ENCODE measurements at places on chromosomes 1 and 21. TPM values are rescaled to one million over a fixed set of nuclear protein-coding genes. Genes with fewer than 3 reads are reported as not detected.

- no peak for DNase-seq
Measured at GRCh38 chr1:246517391-246517790, 10.3 kb upstream of the SMYD3 start.

GRCh38 chr1:234253732-234254131 lies 119.5 kb upstream of the COA6 start:
- DNase-seq = no peak

DNA sequence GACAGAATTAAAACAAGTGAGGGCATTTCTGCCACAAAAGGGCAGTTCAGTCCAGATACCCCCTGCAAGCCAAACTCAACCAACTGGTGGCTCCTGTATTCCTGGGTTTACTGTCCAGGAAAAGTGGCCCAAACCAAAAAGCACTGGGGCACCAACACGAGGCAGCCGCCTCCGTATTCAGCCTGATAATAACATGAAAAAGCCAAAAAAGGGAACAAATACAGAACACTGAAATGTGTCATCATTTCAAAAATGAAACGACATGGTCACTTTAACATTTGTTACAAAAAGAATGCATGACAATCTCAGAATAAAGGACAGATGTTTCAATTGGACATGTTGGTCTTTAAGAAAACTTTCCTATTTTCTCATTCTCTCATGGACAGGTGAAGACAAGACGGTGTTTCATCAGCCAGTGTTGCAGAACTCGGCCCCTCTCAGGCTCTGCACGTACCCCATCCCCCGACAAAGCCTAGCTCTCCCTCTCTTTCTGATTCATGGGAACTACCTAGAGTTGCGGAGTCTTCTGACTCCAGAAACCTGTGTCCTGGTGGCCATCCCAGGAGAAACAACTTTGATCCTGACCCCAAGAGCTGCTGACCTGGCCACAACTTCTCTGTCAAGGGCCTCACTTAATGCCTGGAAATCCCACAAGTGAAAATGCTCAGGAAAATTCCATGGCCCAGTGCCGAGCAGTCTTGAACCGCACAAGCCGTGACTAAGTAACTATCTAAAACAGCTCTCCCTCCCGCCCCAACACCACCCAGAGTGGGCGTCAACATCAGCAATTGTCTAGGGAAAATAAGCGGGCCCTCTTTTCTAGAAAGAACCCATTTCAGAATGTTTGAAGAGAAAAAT lies 27.1 kb downstream of the ZBTB17 start:
- DNase-seq = peak; percentile 83

DNA sequence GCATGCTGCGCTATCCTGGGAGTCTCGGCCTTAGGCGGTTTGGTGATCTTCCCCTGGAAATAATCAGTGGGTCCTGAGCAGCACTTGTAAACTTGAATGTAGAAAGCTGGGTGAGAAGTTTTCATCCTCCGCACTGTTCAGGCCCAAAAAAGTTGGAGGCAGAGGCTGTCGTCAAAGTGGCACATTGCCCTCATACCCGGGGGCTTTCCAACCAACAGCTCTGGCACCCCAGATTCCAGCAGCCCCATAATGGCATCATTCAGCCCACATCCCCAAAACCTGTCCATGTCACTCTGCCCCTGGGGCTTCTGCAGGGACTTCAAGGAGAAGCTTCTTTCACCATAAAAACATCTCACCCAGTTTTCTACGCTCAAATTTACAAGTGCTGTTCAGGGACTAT lies 59.3 kb downstream of the TOR1AIP2 start:
- DNase-seq = no peak

DNA sequence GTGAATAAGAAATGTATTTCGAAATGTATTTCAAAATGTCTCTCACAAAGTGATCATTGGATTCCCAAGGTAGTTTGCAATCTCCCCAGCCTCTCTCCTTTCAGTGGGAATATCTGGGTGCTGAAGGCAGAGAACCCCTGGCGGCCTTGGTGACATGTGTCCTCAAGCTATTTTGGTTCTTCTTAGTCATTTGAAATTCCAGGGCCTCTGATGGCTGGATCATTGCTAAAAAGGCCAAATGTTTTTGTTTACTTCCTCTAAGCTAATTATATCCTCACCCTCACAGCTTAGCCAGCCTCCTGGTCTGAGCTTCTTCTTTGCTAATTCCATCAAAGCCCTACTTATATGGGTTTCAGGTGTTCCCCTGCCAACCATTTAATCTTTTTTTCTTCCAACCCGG lies 71.2 kb downstream of the LRRC40 start:
- DNase-seq = no peak

- peak; percentile 58 for DNase-seq
Measured at GRCh38 chr1:246280551-246280950, 226.5 kb downstream of the SMYD3 start.

CD5L gene
- not detected for total RNA-seq

DNA sequence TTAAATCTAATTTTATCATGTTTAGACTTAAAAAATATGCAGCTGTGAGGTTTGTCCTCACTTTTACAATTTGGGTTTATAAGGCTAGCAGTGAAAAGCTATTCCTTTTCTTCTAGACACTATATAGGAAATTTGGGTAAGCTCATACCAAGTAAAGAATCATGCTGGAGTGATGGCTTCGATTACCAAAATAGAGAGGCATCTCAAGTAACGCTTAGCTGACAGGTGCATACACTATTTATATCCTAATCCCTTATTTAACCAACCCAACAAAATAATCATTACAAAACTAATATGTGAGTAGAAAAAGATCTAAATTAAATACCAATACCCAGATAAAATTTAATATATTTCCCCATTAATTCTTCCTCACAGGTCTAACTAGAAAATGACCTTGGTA lies 193.2 kb downstream of the LHX8 start:
- no peak for DNase-seq

DNA sequence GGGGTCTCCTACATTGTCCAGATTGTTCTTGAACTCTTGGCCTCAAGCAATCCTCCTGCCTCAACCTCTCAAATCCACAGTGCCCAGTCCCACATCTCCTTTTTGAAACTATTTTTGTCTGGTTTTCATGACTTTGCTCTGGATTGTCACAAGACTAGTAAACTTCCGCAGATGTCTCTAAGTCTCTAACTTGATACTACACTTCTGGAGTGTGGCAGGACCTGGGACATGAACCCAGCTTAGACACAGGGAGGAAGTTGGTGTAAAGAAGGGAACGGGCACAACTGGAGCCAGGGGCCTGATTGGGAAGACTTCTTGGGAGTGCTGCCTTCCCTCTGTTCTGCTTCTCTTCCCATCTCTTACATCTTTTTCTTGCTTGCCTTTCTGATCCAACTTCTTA lies 16.2 kb upstream of the DISC1 start:
- no peak for DNase-seq

TMEM234 gene
- 12.3 TPM for total RNA-seq

DNA sequence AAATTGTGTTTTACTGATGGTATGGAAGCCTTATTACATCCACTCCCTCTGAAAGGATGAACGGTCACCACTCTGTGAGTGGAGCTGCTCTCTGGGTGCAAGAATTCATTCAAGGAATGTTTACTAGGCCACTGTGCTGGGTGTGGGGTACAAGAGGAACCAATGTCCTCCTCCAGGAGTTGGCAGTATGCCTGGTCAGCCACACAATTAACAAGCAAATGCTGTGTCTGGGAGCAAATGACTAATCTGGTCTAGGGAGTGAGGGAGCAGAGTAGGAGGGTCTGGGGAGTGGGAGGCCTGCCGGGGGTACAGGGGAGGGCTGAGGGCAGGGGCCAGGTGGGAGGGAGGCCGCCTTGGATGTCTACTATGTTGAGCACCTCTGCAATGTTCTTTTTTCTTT lies 27.2 kb upstream of the TDRD10 start:
- peak; percentile 80 for DNase-seq

DNA sequence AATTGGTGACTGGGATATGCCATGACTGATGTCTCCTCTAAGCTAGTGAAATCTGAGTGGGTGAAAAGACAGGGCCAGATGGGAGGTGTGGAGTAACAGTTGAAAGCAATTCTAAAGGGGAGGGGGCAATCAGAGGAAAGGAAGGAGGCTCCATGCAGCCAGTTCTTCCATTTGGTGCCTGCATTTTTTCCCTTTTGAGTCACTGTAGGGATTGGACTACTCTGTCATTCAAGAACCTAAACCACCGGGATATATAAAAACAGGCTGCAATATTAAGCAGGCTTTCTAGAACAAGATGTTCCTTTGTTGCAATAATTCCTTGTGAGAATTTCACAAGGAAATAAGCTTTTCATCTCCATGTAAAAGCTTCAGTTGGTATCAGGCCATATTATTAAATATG lies 18.3 kb downstream of the CLIC6 start:
- DNase-seq = no peak

KCNN3 gene
- total RNA-seq = 3.6 TPM

GRCh38 chr1:212060632-212061472 lies 25.3 kb downstream of the DTL start:
- DNase-seq = no peak

GRCh38 chr1:4613606-4614370 lies 40.6 kb upstream of the AJAP1 start:
- DNase-seq = no peak

GRCh38 chr1:165481820-165482532 lies 37.0 kb upstream of the RXRG start:
- DNase-seq = peak; percentile 21

DNA sequence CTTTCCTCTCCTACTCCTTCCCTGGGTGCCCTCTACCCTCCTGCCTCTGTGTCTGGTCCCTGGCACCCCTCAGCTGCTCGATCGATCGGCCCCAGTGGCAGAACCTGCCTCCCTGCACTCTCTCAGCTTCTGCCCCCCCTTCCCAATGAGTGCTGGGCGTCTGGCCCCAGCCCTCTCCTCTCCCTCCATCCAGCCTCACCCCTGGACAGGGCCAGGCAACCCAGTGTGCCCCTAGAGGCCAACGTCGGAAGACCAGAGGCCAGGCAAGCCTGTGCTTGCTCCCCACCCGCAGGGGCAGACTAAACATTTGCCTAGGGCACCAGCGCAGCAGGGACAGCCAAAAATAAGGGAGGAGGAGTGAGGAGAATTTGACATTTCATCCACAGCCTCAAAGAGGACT lies 43.5 kb downstream of the LGR6 start:
- DNase-seq = peak; percentile 48

- no peak for DNase-seq
Measured at GRCh38 chr1:224710196-224710595, 94.1 kb downstream of the CNIH3 start.

SAMD11 gene
- total RNA-seq = 0.68 TPM

DNA sequence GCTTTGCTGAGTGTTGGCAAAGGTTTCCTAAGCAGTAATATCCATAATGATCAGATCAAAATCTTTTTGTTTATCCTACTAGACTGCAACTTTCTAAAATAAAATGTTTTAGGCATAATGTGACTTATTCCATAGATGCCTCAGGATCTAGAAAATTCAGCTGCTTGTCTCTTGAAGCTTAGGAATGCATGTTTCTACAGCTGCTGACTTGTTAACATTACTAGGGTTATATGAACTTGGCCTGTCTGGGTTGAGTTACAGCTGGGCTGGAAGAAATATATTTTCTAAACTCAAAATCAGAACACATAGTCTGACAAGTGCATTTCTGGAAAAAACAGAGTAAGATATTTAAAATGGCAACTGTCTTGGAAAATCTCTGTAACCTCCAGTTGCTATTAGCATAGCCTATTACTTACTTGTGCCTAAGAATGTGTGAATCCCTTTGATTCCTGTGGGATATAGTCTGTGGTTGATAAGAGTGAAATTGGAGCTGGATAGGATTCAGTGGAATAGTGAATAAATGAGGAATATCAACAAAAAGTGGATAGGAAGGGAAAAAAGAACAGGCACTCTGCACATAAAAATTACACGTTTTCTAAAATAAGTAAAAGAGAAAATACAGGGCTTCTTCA lies 61.2 kb downstream of the RGS4 start:
- DNase-seq = no peak

DNA sequence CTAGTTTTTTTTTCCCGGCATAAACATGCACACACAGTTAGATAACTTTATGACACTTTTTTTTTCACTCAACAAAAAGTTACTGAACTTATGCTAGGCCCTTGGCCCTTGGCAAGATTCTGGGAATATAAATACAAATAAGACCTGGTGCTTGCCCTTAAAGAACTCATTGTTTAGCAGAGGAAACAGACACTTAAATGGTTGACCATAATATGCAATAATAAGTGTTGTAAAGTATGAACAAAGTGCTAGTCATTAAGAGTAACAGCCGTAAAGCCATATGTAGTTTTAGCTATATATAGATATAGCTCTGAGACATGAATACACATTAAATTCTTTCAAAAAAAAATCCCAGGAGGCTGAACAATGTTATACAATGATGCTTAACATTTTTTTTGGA lies 198.3 kb downstream of the CYYR1 start:
- no peak for DNase-seq

GRCh38 chr1:119475866-119476439 lies 31.1 kb upstream of the HSD3B1 start:
- DNase-seq = peak; percentile 56

GRCh38 chr1:96756789-96757188 lies 35.2 kb downstream of the PTBP2 start:
- no peak for DNase-seq

DNA sequence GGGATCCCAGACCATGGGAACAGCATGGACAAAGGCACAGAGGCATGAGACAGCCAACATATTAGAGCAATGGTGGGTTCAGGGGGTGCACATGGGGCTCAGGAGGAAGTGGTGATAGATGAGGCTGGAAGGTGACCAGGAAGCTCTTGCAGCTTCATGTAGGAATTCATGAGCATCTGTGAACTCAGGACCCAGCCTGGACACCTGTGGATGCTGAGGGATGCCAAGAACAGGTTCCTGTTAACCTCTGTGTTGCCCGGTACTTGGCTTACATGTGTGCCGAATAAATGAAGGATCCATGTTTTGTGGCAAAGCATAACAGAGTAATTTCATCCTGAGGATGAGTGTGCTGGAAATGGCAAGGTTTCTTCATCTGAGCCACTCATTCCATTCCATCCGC lies 9.3 kb upstream of the SSBP3 start:
- no peak for DNase-seq

RUNX3 gene
- total RNA-seq = not detected

NTRK1 gene
- total RNA-seq = not detected

GRCh38 chr1:43069461-43070050 lies 102.5 kb downstream of the EBNA1BP2 start:
- no peak for DNase-seq

DNA sequence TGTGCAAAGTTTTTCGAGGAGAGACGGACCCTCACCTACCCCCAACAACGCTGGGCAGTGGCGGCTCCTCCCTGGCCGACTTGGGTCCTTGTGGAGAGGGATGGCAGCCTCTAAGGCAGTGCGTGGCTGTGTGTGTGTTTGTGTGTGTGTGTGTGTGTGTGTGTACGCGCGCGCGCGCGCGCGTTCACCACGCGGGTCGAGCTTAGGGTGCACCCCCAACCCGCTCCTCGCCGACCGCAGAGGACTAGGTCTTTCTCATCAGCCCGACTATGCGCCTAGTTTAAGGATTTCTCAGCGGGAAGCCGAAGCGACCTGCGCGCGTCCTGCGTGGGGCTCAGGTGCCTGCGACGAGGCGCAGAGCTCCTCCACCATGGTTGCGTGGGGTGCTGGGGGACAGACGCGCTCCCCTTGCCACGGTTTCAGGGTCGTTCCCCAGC lies 940 bp downstream of the SOX13 start:
- DNase-seq = peak; percentile 48

GRCh38 chr21:45818276-45818903 lies 163.2 kb upstream of the COL6A1 start:
- no peak for DNase-seq

- peak; percentile 72 for DNase-seq
Measured at GRCh38 chr1:15304708-15305467, 57.9 kb downstream of the FHAD1 start.

- no peak for DNase-seq
Measured at GRCh38 chr1:53621144-53621543, 117.8 kb downstream of the GLIS1 start.

TPM3 gene
- 1,476 TPM for total RNA-seq

All from dermis blood vessel endothelial cell (primary cell).